ENCODE measurements at places on chromosomes 3 and 15.

DNA sequence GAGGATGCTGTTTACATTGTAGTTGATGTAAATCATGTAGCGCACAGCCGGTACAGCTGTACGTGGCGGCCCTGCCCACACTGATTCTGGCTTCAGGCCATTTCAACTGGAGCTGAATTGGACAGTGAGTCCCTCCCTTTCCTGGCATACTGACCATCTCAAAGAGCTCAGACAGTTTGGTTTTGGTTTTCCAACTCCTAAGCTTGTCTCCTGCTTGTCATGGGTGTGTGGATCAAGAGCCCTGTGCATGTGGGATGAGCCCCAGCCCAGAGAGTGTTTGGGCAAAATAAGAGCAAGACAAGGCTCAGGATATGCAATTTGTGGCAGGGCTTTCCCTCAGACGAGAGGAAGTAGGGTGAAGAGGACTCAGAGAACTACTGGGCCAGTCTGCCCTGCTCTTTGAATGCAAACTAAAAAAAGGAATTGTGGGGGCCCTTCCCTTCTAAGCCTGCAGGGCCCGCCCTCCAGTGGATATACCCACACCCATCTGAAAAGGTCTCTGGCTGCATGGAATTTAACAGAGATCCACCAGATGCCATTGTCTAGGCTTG is 13.3 kb downstream of the ITGA11 start:
- no peak for DNase-seq

DNA sequence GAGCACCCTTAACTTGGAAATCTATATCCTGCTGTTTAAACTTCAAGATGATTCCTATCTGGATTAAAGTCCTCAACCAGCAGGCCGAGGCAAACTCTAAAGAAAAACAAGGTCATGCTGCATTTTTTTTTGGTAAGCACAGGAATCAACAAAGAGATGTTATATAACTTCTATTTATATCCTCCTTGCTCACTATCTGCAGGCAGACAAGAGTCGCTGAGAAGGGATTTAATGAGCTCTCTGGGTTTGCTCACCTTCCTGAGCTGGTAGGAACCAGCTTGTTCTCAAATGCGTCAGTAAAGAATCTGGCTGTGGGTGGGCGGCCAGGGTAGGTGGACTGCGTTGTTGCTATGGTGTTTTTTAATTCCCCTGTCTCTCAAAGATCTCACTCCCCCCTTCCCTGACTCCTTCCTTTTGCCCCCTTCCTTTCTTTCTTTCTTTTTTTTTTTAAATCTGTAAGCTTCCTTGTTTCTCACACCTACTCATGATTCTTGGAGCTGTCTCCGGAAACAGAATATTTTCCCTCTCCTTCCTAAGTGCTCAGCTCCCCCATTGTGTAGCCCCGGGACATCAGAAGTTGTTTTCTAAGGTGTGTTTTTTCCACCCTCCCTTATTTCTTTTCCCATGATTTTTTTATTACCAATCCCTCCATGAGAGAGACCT is 228.8 kb upstream of the BHLHE40 start:
- peak; percentile 81 for DNase-seq

GRCh38 chr3:190346541-190346940 is 24.3 kb upstream of the CLDN1 start:
- no peak for DNase-seq

DNA sequence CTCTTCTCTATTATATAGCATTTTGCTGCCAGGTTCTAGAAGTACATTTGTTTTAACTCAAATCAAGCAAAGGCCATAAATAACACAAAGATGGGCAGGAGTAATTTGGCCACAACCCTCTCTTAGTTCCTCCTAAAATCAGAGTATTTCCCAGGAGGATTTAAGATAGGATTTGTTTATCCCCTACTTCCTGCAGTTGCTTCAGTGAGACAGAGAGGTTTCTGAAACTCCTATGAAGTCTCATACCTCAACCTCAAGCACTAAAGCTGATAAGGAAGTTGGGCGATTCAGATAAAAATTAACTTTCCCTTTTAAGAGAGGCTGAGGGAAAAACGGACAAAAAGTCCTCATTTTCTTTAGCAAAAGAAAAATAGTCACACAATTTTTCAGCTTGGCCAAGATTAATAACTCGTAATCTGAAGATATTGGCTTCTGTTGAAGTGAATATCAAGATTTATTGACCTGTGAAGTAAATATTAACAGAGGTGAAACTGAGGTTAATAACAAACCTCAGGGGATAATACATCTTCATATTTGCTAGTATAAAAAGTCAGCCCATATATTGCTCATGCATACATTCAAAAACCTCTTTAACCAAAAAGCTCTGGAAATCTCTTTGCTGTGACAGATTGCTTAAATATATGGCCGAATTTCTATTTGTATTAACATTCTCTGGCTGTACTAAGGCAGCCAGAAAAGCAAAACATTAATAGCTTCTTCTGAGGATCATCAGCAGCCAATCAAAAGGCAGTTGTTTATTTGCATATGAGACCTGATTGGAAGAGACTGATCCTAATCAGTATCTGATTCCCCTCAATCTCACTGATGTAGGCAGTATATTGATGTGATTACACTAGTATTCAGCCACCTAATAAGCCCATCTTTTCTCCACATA is 90.6 kb upstream of the GADL1 start:
- no peak for DNase-seq

- no peak for DNase-seq
These were observed 31.0 kb upstream of the DNAJC13 start for GRCh38 chr3:132386259-132386658.

DNA sequence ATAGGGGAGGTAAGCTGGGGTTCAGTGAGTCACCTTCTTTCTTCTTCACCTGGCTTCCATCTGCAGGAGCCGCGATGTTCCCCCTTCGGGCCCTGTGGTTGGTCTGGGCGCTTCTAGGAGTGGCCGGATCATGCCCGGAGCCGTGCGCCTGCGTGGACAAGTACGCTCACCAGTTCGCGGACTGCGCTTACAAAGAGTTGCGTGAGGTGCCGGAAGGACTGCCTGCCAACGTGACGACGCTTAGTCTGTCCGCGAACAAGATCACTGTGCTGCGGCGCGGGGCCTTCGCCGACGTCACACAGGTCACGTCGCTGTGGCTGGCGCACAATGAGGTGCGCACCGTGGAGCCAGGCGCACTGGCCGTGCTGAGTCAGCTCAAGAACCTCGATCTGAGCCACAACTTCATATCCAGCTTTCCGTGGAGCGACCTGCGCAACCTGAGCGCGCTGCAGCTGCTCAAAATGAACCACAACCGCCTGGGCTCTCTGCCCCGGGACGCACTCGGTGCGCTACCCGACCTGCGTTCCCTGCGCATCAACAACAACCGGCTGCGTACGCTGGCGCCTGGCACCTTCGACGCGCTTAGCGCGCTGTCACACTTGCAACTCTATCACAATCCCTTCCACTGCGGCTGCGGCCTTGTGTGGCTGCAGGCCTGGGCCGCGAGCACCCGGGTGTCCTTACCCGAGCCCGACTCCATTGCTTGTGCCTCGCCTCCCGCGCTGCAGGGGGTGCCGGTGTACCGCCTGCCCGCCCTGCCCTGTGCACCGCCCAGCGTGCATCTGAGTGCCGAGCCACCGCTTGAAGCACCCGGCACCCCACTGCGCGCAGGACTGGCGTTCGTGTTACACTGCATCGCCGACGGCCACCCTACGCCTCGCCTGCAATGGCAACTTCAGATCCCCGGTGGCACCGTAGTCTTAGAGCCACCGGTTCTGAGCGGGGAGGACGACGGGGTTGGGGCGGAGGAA is 2.6 kb downstream of the ISLR2 start:
- no peak for DNase-seq

DNA sequence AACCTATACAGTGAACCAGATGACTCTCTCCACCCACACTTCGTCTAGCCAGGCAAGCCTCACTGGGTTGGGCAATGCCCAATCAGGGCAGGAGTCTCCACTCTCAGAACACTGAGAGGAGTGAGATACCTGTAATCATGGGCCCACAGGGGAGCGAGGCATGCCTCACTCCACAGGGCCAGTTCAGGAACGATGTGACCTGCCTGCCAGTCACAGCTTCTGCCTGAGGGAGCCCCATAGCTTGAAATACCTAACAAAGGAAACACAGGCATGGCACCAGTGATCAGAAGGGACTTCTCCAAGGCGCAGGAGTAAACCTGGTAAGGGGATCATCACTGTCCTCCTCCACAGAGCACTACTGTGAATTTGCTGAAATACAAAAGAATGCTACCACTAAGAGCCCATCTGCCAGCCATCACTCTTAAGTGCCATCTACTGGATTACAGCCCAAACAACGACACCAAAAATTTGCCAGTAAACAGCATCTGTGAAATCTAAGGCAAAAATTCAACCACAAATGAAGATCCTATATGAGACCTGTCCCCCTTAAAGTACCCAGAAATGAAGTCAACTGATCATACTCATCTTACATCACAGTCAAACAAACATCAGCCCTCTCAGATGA is 689.9 kb upstream of the SEMA6D start:
- no peak for DNase-seq

GRCh38 chr15:42367041-42367440 is 7.7 kb downstream of the CAPN3 start:
- DNase-seq, result no peak

GRCh38 chr3:20930034-20930433 is 744.0 kb upstream of the SGO1 start:
- no peak for DNase-seq

- no peak for DNase-seq
These were observed 15.9 kb downstream of the EMC7 start for GRCh38 chr15:34085746-34086145.

DNA sequence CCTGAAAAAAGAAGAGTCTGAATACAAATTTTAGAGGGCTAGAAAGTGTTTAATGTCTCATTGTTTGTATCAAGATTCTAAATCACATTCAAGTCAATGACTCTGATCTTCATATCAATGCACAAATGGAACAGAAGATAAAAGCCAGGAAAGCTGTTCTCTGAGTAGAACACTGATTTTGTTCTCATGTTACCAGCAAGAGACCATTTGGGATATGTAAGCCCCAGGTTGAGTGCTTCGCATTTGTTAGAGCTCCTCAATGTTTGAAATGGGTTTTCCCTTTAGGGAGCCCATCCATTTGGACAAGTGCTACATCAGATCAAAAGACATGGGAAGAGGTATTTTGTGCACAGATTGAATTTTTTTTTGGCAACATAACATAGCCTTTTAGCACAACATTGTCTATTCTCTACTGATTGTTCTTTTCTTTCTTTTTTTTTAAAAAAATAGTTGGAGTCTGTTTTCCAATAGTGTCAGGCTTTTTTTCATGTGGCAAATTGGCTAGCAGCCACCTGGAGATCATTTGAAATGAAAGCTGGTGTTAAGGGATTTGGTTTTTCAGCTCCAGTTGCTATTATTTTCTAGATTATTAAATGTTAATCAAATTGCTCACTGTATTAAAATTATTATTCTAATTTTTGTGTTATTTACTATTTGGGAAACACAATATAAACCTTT is 74.5 kb upstream of the ZPLD1 start:
- no peak for DNase-seq

GRCh38 chr15:78345396-78346125 is 5.4 kb downstream of the CRABP1 start:
- no peak for DNase-seq

DNA sequence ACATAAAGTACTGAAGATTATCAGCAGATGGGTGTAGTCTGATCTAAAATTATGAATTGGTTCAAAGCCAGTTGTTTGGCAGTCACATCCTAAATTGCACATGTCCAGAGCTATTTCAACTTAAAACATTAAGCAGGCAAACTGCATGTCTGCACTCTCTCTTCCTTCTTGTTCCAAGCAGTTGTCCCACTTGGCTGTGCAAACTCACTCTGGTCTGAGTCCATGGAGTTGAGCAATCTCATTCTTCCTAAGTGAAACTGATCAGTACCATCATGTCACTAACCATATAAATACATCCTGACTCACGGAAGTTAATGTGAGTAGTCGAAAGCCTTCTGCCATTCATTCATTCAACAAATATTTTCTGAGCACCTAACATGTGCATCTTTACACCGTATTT is 353.0 kb downstream of the ROBO1 start:
- DNase-seq, result peak; percentile 82

- no peak for DNase-seq
These were observed 46.5 kb downstream of the BBS4 start for GRCh38 chr15:72732516-72732915.

DNA sequence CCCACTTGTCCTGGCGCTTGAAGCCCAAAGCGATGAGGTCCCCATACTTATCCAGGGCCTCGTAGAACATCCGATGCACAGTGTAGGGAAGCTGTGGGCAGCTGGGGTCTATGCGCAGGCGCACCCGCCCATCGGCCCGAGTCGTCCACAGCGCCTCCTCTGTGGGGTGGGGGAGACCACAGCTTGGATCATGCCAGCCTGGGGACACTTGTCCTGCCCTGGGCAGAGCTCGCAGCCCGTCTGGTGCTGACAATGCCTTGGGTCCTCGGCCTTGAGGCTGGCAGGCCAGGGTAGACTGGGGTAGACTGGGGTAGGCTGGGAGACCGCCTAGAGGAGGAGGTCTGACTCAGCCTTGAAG is 39.8 kb downstream of the ACSBG1 start:
- no peak for DNase-seq

GRCh38 chr15:39695793-39696192 is 86.8 kb downstream of the FSIP1 start:
- DNase-seq, result no peak

DNA sequence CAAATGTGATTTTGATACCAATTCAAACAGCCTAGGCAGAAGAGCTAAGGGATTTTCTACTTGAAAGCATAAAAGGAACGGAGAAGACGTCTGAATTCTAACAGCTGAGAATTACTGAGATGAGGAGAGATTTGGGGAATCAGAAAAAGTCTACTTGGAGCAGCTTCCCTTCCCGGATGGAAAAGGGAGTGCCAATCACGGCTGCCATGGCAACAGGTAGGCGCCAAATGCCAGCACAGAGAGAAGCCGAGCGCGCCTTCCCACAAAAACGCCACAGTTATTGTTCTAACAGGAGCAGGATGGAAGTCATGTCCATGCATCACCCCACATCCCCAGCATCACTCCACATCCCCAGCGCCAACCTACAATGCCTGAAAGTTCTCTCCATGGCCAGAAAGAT is 63.5 kb upstream of the PRR20G start:
- DNase-seq, result no peak

DNA sequence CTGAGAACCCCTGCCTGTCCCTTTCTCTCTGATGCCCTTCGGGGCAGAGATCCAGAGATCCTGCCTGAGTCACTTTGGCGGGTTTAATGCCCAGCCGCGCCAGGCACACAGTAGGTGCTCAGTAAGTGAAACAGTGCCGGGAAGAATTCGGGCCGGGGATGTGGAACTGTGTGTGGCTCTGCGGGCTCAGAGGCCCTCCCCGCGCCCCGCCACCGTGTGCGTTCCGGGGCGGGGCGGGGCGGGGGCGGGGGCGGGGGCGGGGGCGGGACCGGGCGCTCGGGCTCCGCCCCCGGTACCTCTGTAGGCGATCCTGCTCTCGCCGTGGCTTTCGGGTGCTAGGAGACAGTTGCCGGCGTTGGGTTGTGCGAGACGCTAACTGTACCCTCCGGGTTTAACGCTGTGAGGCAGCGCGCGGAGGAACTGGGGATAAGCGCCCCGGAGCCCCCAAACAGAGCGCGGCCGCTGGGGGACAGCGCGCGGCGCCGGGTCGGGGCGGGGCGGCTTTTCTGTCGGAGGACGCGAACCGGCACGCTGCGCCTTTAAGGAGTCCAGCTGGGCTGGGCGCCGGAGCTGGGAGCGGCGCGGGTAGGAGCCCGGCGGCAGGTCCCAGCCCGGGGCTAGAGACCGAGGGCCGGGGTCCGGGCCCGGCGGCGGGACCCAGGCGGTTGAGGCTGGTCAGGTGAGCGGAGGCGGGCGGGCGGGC is at the start of gene ABHD6:
ABHD6 (plus strand) TSS at position 555 of the 703 bp plus-strand sequence. CDS start 18,795 bp downstream, outside the sequence.
- peak; percentile 89 for DNase-seq
